K562 (cell line): ENCODE measurements at places on chromosomes 2 and 18. TPM values are rescaled to one million over a fixed set of nuclear protein-coding genes. Genes with fewer than 3 reads are reported as not detected.

The TTC39C gene
- total RNA-seq, result 0.25 and 0.58 TPM in 2 replicates

The EFHD1 gene
- 5.1 and 5.2 TPM in 2 replicates for total RNA-seq

The GPR55 gene
- total RNA-seq, result 0.07 and 0.18 TPM in 2 replicates

DNA sequence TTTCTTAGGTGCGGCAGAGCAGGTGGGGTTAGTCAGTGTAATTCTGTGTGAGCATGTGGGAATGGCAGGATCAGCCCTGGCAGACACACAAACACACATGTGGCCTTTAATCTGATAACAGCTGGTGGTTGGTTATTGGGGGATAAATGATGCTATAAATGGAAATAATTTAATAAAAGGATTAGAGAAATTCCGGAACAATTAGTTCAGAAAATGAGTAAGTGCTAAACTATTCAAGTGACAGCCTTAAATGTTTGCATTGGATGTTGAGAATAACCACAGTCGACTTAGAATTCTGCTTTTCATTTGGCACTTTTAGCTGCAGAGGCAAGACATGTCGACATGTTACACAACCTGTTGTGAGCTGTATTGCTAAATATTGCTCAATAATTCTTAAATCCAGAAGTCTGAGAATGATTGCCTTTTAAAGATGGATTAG, 7.2 kb downstream of the SMYD1 start:
- DNase-seq, result no peak
